Mesenchymal stem cell (in vitro differentiated cells and primary cell): ENCODE measurements at places on chromosomes 16 and 17.
A peak's percentile ranks its signal among the peaks of the same experiment; 100 is the strongest.

- no peak for DNase-seq
Measured at GRCh38 chr17:46917516-46917915, 5.4 kb upstream of the GOSR2 start.

DNA sequence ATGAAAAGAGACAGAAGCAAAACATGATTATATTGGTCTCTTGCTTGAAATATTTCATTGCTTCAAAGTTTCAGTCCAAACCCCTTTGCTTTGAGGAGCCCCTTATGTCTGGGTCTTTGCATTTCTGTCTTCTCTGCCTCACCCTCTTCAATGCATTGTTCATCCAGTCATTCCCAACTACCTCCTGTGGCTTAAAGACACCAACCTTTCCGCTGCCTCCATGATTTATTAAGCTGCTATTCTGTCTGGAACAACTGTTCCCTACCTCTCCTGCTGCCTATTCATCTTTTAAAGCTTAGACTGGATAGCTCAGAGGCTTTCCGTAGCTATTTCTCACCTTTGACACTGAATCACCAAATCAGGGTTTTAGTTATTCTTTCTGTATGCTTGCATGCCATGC lies 2.3 kb downstream of the KRTAP3-2 start:
- DNase-seq = no peak

DNA sequence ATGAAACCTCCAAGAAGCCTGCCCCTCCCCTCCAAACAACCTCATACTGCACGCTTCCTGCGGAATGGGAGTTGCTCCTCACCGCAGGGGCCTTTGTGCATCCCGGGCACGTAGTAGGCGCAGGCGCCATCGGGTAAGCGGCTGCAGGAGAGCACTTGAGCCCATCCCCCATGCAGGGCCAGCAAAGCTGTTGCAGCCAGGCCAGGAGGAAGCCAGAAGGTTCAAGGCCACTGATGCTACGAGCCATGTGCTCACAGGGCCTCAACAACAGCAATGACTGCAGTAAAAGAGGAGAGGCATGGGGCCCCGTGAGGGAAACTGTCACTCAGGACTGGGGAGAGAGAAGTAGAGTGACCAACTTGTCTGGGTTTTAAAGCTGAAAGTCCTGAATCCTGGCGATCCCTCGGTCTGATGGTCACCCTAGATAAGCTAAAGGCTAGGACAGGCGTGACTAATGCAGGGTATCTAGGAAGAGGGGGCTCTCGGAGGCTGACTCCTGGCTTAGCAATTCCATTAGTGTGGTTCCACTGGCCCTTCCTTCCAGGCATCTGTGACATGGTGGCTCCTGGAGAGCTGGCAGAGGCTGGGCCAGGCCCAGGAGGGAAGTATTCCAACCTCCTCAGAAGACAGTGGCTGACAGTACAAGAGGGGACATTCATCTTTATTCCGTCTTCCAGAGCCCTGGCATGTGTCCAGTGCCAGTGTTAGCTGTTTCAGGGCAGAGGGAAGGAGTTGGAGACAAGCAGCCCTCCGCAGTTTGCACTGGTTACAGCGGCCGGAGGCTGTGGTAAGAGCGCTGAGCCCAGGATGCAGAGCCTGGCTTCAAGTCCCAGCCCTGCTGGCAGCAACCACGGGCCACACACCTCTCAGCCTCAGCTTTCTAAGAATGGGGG lies 20.8 kb downstream of the GOSR2 start:
- peak; percentile 69 for DNase-seq

DNA sequence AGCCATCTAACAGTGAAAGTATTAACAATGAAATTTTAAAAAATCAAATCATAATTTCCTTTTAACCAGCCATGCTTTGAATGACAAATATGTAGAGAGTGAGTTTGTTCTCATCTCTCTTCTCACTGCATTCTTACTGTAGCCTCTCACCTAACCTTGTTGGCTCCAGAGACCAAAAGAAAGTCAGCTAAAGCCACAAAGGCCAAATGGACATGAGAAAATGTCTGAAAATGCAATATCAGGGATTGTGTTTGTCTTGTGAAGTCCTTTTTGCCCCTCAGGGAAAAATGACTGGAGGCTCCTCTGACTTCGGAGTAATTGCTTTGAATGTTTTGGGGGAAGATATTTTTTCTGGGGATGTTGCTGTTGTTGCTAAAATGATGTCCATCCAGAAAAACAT lies 166.3 kb downstream of the SLC39A11 start:
- DNase-seq = no peak

DNA sequence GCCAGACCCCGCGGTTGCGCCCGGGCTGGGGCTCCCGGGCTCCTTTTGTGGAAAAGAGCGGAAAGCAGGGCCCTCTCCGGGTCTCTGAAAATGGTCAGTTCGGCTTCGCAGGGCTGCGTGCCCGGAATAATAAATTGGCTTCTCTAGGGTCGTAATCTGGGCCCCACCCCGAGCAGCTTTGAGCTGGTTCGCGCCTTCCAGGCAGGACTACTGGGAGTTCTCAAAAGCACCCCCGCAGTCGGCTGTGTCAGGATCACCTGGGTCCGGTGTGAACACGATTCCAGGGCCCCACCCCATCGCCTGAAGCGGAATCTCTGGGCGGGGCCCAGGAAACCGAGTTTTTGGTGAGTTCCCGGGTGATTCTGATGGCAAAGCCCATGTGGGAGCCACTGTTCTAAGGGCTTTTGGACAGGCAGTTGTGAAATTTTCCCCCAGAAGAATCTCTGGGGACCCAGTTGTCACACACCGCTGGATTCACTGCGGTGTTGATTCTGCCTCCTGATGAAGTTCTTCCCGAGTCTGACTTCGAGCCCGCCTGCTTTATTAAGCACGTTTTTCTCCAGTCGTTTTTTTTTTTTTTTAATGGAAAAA lies 77.0 kb downstream of the MRC2 start:
- peak; percentile 34 for DNase-seq

DNA sequence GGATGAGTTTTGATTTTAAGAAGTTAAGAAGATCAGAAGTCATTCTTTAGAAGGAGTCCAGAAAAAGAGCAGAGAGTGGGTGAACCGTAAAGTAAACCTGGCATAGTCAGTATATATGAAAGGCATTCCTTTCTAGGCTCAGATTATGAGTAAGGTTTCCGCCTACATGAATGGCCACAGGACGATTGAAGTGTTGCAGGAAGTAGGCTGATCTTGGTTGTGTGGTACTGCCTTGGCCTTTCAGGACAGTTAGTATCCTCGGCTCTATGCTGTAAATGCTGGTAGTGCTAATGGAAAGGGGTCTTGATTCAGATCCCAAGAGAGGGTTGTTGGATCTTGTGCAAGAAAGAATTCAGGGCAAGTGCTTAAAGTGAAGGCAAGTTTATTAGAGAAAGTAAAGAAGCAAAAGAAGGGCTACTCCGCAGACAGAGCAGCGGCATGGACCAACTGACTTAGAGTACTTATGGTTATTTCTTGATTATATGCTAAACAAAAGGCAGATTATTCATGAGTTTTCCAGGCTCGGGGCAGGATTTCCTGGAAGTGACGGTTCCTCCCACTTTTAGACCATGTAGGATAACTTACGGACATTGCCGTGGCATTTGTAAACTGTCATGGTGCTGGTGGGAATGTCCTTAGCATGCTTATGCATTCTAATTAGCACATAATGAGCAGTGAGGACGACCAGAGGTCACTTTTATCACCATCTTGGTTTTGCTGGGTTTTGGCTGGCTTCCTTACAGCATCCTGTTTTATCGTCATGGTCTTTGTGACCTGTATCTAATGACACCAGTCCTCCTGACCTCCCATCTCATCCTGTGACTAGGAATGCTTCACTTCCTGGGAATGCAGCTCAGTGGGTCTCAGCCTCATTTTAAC lies 164.8 kb downstream of the SNX29 start:
- no peak for DNase-seq

GRCh38 chr16:68284847-68285246 lies 20.5 kb downstream of the SLC7A6 start:
- DNase-seq = no peak

- DNase-seq = peak; percentile 63
Measured at GRCh38 chr16:72829846-72830775, 217.8 kb downstream of the ZFHX3 start.

DNA sequence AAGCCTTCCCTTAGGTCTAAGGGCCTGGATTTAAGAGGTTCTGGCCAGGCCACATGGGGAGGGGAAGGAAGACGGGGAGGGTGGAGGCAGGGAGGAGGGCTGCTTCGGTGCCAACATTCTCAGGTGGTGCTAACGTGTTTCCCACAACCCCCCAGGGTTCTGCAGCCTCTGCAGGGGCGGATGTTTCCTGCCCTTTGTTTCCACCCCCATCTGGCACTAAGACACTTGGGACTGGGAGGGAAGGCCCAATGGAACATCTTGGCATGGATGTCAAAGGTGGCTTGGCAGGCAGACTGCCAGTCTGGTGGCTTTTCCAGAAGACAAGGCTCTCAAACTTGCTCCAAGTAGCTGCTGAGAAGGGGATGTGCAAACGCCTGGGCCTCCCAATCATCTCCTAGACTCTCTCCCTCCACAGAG lies 12.7 kb downstream of the HIC1 start:
- no peak for DNase-seq
